ENCODE measurements at places on chromosomes 12 and 14.
A peak's percentile ranks its signal among the peaks of the same experiment; 100 is the strongest.

GRCh38 chr14:97359341-97359740 lies 562.2 kb downstream of the VRK1 start:
- no peak for DNase-seq

- no peak for DNase-seq
These were observed 11.4 kb downstream of the PRORP start for GRCh38 chr14:35133542-35134328.

GRCh38 chr14:28879573-28879996 lies 113.0 kb downstream of the FOXG1 start:
- DNase-seq = no peak

DNA sequence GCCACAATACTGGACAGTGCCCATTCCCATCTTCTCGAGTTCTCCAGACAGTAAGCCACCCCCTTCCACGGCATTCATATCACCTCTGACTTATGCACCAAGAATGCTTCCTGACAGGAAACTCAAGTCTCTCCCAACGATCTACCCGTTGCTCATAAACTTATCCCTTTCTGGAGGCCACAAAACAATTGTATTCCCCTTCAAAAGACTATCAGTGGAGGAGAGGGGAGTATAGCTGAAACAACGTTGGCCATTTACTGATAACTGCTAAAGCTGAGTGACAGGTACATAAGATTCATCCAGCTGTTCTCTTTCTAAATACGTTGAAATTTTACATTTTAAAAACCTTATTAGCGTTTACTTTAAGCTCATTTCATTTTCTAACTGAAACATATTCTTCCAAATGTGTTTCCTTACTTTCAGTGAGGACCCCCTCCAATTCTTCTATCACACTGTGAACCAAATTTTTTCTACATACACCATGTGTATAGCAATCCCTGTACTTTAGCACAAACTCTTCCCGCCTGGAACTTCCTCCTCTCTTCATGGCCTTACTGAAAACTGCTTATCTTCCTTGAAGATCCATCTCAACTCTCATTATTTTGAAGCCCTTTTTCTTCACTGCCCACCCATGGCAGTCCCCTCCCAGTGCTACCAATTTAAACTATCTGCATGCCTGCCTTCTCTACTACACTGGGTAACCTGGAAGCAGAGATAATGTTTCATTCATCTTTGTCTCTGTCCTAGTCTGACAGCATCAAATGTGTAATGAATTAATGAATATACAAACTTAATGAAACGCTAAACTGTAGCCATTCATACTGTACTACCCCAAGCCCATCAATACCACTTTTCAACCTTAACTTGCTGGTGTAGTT lies 28.8 kb downstream of the ATXN2 start:
- DNase-seq = peak; percentile 73

GRCh38 chr12:18283831-18284230 lies 22.5 kb downstream of the PIK3C2G start:
- DNase-seq = no peak
